ENCODE measurements at places on chromosomes 12 and 14.

- DNase-seq = no peak
These were observed 33.0 kb downstream of the BHLHE41 start for GRCh38 chr12:26091822-26092221.

- no peak for DNase-seq
These were observed 128.1 kb upstream of the C14orf180 start for GRCh38 chr14:104451474-104451873.

DNA sequence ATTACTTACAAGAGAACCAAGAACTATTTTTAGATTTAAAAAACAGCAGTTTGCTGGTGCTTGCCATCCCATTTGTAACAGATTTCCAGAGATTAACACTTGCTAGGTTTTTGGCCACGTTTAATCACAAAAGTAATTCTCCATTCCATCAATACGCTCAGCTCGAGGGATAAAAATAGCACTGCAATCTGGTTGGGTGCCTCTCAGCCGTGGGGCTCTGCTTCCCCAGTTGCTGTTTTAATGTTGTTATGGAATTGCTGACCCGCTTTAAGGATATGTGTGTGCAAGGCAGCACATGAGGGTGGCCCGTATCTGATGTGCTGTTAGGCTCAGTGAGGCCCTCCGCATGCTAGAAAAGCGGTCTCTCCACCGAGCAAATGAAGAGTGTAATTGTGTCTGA, 222.2 kb upstream of the TMEM260 start:
- no peak for DNase-seq

- DNase-seq = no peak
These were observed 687.3 kb upstream of the MIS18BP1 start for GRCh38 chr14:45940318-45940717.

GRCh38 chr12:26987634-26988424, 26.4 kb downstream of the TM7SF3 start:
- no peak for DNase-seq

- no peak for DNase-seq
These were observed 843.9 kb upstream of the TMEM132C start for GRCh38 chr12:127422935-127423566.

DNA sequence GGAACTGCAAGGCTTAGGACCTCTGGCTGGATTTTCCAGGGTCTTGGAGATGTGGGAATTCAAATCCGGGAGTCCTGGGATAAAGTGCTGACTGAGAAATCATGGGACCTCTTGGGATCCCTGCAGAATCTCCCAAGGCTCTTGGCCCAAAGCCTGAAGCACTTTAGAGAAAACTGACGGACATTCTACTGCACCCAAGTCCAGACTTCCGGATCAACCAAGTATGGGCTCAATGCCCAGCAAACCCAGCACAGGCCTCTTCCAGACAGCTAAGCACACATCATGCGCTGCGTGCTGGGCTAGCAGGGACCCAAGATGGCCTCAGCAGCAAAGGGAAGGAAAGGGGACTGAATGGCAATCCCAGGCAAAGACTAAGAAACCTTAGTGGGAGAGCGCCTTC, 85.0 kb downstream of the ACTN1 start:
- DNase-seq = no peak

- no peak for DNase-seq
These were observed 76.9 kb downstream of the LIN52 start for GRCh38 chr14:74161526-74162158.

DNA sequence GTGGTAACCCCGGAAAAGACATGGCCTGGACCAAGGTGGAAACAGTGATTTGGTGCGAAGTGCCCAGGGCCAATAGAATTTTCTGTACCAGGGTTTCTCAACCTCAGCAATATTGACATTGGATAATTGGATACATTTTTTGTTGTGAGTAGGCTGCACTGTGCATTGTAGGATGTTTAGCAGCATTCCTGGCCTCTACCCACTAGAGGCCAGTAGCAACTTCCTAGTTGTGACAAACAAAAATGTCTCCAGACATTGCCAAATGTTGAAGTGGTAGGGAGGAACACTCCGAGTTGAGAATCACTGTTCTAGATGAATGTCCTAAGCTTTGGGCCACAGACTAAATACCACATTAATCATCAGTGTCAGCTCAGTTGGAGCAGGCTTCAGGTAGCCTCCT, 6.2 kb upstream of the CGRRF1 start:
- DNase-seq = no peak

DNA sequence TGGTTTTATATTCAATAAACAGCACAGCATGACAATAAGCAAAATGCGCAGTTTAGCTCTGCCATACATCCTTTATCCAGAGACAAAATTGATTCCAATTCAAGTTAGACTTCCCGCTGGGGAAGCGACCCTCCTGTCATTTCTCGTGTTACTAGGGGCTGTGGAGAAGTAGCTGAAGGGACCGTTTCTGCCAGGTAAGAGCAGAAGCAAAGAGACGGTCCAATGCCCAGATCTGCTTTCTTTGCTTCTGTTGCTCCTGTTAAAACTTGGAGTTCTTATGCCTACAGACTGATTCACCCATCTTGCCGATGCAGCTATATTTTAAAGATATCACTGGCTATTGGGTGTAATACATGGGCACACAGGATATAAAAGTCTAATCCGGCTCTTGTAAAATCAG, 156.8 kb upstream of the AVPR1A start:
- no peak for DNase-seq

GRCh38 chr14:91207008-91207407, 37.5 kb downstream of the GPR68 start:
- DNase-seq = no peak

DNA sequence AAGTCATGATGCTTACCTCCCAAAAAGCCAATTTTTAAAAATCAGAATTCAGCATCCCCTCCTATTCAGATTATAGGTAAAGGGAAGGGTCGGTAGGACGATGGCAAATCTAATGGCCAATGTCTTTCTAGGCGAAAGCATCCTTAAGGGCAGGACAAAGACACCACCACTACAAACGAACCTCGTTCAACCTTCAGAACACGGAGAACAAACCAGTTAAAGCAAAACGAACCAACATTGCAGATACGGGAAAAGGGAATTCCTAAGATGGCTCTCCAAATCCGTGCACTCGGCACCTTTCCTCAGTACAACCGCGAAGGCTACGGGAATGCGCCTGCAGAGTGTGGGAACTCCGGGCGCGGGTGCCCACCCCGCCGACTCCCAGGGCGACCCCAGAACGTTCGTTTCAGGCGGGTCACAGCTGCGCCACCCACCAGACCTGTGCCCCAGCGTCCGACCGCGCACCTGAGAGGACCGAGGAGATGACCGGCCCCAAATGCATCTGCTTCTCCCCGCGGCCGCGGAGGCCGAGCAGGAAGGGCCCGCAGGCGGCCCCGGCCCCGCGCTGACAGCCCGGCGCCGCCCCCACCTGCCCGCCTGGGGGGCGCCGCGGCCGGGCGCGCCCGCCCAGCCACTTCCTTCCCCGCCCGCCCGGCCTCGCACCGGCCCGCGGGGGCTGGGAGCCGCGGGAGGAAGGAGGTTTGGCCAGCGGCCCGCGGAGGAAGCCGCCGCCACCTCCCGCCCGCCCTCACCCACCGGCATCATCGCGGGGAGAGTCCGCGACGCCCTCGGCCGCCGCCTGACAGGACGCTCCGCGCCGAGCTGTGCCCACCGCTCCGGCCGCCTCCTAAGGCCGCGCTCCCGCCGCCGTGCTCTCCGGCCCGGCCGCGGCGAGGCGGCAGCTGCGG, 578 bp downstream of the PPP1R13B start:
- peak; percentile 39 for DNase-seq

DNA sequence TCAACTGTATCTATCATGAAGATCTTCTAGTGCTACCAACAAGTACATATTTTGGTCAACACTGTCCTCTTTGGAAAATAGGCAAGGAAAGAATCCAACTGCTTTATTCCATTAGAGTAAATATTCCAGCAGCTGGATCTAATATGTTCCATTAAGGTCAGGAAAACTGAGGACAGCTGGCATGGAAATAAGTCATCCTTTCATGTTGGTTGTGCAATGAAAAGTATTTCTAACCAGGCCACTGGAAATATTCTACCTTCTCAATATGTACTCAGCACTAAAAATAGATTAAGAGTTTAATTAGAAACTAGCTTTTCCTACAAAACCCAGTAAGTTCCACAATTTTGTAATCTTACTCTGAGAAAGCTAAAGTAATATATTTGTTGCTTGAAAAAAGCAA, 19.6 kb downstream of the HIGD1C start:
- no peak for DNase-seq

DNA sequence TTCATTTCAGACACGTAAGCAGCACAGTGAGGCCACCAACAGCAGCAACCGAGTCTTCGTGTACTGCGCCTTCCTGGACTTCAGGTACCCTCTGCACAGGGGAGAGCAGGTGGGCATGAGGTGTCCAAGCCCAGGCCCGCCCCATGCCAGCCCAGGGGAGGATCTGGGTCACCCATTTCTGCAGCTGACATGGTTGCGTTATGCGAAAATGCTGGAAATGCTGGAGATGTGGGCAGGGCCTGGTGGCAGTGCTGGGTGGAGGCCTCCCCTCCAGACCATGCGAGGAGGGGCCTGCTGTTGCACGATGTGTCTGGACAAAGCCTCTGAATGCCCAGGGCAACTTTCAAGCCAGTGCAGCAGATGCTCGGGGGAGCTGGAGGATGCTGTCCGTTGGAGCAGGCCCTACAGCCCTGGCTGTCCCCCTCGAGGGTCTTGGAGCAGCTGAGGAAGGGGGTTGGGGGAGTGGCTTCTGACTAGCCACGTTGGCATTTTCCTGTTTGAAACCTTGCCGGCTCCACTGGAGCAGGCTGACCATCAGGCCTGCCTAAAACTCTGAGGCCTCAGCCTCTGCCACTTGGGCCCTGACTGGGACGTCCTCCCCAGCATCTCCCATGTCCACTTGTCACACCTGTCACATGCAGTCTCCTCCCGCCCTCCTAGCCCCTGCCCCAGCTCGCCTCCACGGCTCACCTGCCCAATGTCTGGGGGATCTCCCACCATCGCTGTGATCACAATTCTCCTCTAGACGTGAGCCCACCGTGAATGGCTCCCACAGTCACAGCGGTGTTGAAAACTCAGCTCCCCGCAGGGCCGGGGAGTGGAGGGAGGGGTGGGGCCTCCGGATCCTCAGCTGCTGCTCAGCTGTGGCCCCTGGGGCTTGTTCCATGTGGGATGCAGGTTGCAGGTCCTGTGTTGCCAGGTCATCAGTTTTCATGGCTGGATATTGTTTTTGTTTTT, 123.4 kb downstream of the ADGRD1 start:
- DNase-seq = no peak

DNA sequence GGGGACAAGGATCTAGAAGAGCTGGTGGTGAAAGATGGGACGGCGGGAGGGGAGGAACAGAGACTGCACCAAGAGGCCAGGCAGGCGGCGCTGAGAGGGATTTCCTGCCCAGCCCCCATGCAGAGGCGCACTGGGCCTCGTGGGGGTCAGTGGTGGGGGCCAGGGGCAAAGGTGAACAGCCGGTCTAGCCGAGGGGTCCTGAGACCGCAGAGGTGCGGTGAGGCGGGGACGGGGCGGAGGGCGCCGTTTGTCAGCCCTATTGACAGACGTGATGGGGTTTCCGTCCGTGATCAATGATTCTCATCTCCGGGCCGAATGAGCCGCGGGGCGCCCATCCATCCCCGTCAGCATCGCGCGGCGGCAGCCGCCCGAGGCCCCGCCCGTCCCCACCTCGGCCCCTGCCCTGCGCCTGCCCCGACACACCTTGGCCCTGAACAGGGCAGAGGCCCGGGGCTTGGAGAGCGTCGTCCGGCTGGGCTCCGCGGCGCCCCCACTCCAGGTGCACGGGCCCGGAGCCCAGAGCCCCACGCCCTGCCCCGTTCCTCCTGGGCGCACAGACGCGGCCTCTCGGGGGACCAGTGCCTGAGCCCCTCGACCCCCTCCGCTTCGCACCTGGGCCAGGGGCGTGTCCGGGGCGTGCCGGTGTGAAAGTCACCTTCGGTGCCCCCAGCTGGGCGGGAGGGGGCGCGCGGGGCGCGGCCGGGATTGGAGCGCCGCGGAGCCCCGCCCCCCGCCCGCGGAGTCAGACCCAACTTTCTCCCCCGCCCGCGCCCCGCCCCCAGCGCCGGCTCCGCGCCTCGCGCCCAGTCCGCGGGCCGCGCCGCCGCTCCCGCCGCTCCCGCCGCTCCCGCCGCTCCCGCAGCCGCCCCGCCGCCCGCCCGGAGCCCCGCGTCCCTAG, at the start of gene NXPH4:
Gene NXPH4, plus strand, starts transcription at position 781 of the 898 bp plus-strand sequence. CDS start 176 bp downstream, outside the sequence.
- peak; percentile 84 for DNase-seq

GRCh38 chr12:85509857-85510256, 229.8 kb downstream of the ALX1 start:
- DNase-seq = no peak

GRCh38 chr14:106657460-106657859, 1131.1 kb downstream of the TMEM121 start:
- DNase-seq = peak; percentile 82

DNA sequence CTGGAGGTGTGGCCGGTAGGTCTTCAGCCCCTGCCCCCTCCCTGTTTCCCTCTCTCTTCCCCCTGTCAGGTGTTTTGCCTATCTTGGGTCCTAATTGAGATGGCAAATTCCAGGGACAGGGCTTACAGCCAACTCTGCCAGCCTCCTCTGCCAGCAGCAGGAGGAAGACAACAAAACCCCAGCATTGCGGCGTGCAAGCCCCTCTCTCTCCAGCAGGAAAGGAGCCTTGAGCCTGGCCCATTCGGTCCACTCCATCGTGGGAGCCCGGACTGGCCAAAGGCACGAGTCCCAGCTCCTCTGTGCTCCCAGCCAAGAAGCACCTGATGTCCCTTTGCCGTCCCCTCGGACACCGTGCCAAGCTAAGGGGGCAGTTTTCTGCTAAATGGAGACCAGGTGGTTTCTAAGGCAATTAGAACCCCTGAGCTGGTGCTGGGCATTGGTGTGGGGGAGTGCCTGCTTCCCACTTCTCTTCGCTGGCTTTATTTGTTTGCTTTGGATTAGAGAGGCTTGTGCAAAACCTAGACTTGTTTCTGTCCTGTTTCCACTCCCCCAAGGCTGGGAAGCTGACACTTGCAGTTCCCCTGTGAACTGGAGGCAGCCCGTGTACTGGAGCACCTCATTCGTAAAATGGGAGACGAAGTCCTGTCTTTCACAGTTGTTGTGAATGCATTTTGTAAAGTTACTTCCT, 57.1 kb upstream of the LHX5 start:
- DNase-seq = no peak

GRCh38 chr12:509500-509899, 49.8 kb downstream of the B4GALNT3 start:
- no peak for DNase-seq

DNA sequence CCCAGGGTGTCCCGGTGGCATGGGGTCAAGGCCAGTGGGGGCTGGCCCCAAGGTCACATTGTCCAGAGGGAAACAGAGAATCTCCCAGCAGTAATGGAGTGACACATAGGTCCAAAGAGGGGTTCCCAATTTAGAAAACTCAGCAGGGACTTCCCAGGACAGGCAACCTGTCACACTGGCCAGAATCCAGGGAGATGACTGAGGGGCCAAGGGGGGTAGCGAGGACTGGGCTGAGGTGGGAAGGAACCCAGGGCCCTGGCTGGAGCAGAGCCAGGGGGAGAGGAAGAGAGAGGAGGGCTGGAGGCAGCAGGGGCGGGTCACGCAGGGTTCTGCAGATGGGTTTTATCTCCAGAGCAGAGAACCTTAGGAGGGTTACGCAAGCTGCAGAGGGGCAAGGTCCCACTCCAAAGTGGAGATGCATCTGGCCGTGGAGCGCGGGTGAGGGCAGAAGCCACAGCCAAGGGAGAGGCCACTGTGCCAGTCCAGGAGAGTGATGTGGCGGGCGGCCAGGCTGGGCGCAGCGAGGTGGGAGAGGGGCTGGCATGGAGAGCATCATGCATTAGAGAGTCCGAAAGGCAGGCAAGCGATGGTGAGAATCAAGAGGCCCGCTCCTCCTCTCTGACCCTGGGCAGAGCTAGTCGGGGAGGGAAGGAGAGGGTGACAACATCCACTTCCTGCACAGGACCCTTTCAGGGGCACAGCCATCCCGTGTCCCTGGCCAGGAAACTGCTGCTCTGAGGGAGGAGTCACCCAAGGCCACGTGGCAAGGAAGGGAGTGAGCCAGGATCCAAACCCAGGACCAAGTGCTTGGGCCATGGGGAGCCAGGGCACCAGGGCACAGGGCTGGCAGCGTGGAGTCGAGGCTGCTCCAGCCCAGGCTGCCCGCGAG, 29.0 kb downstream of the NCOR2 start:
- DNase-seq = no peak
